ENCODE measurements at places on chromosomes 11 and 22. TPM values are rescaled to one million over a fixed set of nuclear protein-coding genes. Genes with fewer than 3 reads are reported as not detected.

CAPN5 gene
- 5.1 TPM for total RNA-seq

C22orf23 gene
- total RNA-seq: not detected

GRCh38 chr11:46951864-46952263 is 15.3 kb downstream of the CSTPP1 start:
- no peak for DNase-seq

- DNase-seq: no peak
These were observed 54.7 kb upstream of the ALX4 start for GRCh38 chr11:44364596-44364995.
